ENCODE measurements at places on chromosomes 7 and 10. TPM values are rescaled to one million over a fixed set of nuclear protein-coding genes. Genes with fewer than 3 reads are reported as not detected.

Gene PALD1
- 0.08 TPM for total RNA-seq

Gene UNCX
- total RNA-seq = not detected

DNA sequence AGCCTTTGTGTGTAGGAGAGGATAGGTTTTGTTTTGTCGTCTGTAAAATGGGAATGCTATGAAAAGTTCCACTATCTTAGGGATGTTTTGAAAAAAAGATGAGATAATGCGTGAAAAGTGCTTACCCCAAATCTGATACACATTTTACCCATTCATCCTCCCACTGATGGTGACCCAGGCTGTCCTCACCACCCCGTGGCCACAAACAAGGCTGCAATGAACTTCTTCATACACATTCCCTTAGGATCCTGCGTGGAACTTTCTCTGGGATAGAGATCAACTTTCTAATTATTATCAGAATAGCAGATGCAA, 399 bp upstream of the OGDHL start:
- peaks cover 16% of the 10 kb centered on the region for H3K27me3 ChIP-seq
- H3K36me3 ChIP-seq = no peaks in the 10 kb centered on the region
- no peak overlapping the region for H3K4me3 ChIP-seq
- no peak overlapping the region for H3K27ac ChIP-seq
- H3K4me1 ChIP-seq = peaks cover 3% of the 10 kb centered on the region

DNA sequence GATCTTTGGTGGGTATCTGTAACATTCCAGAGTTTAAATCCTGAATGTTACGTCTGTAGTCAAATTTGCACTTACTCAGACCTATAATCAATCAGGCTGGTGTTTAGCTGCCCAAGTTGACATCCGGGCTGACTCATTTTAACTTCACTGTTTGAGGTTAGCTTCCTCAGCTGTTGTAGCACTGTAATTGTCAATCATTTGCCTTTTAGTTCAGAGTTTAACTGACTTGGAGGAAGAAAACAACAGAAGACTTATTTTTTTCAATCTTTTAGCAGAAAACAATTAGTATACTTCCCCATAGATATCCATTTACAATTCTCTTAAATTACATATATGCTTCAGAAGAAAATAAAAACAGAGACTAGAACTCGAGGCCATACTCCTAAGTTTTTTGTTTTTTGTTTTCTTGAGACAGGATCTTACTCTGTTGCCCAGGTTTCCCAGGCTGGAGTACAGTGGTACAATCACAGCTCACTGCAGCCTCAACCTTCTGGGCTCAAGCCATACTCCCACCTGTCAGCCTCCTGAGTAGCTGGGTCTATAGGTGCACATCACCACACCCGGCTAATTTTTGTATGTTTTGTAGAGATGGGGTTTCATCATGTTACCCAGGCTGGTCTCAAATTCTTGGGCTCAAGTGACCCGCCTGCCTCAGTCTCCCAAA, 38.5 kb upstream of the LRRC17 start:
- DNase-seq = peak; percentile 60
- peak overlapping the region; percentile 63 for H3K27ac ChIP-seq
- H3K4me1 ChIP-seq = peaks cover 34% of the 10 kb centered on the region
- peaks cover 3% of the 10 kb centered on the region for H3K36me3 ChIP-seq
- H3K27me3 ChIP-seq = peaks cover 9% of the 10 kb centered on the region
- H3K4me3 ChIP-seq = no peak overlapping the region

DNA sequence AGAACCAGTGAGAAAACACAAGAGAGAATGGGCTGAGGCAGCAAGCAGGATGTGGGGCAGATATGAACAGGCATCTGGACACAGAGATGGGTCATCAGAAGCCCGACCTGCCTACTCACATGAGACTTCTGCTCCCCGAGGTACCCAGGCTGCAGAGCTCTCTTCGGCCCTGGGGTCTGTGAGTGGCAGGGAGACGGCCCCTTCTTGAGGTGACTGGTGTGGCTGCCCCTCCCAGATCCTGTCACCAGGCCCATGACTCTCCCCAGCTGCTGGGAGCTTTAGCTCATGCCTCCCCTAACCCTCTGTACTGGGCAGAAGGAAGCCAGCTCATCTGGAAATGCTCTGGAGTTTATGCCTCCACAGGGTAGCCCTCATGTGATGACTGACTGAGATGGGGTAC, 157.6 kb upstream of the PCBD1 start:
- H3K4me3 ChIP-seq = no peak overlapping the region
- no peaks in the 10 kb centered on the region for H3K4me1 ChIP-seq
- DNase-seq = no peak
- no peaks in the 10 kb centered on the region for H3K36me3 ChIP-seq
- no peak overlapping the region for H3K27ac ChIP-seq

GRCh38 chr7:150626696-150627095, 5.5 kb downstream of the GIMAP6 start:
- no peaks in the 10 kb centered on the region for H3K27me3 ChIP-seq
- peaks cover 84% of the 10 kb centered on the region for H3K36me3 ChIP-seq
- DNase-seq = no peak
- H3K4me1 ChIP-seq = peaks cover 84% of the 10 kb centered on the region
- H3K4me3 ChIP-seq = no peak overlapping the region
- H3K27ac ChIP-seq = no peak overlapping the region

DNA sequence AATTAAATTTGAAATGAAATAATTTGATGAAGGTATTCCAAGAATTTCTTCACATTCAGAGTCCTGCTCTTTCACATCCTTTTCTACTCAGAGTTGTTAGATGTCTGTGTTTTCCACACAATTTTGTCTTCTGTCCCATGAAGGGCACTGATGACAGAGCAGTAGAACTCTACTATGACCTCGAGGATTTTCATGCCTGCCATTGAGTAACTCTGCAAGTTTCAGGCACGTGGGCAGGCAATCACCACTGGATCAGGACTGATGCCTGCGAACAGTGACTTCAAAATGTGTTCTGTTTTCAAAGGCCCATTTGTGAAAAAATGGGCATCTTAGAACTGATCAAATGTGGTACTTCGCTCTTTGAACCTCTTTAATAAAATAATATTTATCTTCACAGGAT, 91.1 kb downstream of the CDK6 start:
- H3K27me3 ChIP-seq = no peaks in the 10 kb centered on the region
- H3K4me3 ChIP-seq = no peak overlapping the region
- H3K27ac ChIP-seq = no peak overlapping the region
- peaks cover 53% of the 10 kb centered on the region for H3K4me1 ChIP-seq

Gene SPDYE11
- total RNA-seq = not detected

DNA sequence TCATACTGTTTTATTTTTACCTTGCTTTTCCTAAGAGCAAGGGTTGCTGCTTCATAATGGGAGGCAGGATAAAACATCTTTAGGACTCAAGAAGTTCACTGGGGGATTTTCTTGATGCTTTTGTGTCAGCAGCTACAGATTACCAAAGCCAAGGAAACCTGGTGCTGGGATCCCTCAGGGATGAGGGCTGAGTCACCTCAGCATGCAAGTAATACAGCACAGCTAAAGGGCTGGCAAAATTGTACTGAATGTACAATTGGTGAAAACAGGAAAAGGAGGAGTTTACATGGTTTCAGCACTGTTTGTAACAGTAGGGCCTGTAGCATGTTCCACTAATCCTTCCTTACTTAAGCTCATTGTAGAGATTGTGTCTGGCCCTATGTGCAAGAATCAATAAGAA, 1056.8 kb downstream of the SORCS1 start:
- no peaks in the 10 kb centered on the region for H3K27me3 ChIP-seq
- no peaks in the 10 kb centered on the region for H3K36me3 ChIP-seq
- no peak overlapping the region for H3K27ac ChIP-seq
- DNase-seq = no peak
- H3K4me3 ChIP-seq = no peak overlapping the region

- no peak overlapping the region for H3K4me3 ChIP-seq
- no peaks in the 10 kb centered on the region for H3K4me1 ChIP-seq
- no peak for DNase-seq
- no peaks in the 10 kb centered on the region for H3K36me3 ChIP-seq
- H3K27me3 ChIP-seq = no peaks in the 10 kb centered on the region
- no peak overlapping the region for H3K27ac ChIP-seq
Observed at GRCh38 chr7:81560708-81561107, 209.1 kb downstream of the HGF start.

Gene MUC12
- not detected for total RNA-seq
